ENCODE measurements at places on chromosomes 6 and 20.

DNA sequence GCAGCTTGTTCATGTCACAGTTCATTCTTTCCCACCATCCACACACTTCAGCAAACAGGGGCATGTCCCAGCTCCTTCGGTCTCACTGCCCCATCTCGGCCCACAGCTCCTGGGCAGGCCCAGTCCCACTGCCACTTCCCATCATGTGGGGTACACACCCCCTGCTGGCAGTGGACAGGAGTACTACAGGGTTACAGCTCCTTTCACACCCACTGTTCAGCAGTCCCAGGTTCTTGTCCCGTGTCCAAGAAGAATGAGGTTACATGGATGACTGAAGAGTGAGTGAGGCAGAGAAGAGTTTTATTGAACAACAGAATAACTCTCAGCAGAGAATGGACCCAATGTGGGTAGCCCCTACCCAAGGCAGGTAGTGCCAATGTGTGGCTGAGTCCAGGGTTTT lies 77.8 kb upstream of the SMLR1 start:
- no peak for DNase-seq

GRCh38 chr6:169979873-169980432 lies 228.5 kb downstream of the ERMARD start:
- DNase-seq = no peak

DNA sequence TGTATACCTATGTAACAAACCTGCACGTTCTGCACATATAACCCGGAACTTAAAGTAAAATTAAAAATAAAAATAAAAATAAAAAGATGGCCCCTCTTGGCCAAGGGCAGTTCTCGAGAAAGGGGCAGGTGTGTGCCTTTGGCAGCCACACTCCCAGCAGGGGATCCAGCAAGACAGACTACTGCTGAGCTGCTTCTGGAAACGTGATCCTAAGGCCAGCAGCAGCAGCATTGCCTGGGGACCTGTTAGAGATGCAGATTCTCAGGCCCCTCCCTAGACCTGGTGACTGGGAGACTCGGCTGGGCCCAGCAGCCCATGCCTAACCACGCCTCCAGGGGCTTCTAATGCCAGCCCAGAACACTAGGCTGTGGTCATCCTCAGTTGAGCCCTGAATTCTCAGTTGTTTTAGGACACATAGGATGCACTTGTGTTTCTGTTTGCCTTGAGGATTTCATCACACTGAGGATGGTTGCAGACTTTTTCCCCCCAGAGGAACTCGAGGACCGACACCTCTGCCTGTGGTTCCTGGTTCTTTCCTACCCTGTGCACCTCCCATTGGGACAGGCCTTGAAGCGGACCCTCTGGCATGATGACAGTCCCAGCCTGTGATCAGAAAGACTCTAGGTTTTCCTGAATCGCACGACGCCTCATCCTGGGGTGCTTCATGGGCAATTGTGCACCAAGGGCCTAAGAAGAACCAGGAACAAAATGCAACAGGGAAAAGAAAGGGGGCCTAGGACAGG lies 105.9 kb downstream of the TOX2 start:
- DNase-seq = no peak

DNA sequence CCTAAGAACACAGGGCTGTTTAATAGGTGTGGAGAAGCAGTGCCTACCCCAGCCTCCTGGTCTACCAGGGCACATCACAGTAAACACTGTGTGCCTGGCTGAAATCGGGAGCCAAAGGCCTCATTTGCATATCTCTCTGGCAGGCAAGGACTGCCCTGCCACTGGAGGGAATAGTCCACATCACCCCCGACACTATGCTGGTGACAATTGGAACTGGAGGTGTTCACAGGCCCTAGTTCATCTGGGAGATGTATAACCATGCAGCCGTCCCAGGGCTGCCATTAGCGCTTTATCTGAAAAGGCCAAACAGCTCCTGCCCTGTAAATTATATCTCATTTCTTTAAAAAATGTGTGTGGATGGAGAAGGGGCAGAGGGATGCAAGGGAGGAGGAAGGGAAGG lies 150.3 kb downstream of the LINC00237 start:
- DNase-seq = no peak

GRCh38 chr6:14286144-14286543 lies 168.6 kb downstream of the CD83 start:
- DNase-seq = no peak

GRCh38 chr6:131381052-131381708 lies 191.8 kb upstream of the ARG1 start:
- no peak for DNase-seq

GRCh38 chr6:35096129-35096862 lies 44.8 kb downstream of the TCP11 start:
- DNase-seq = no peak

DNA sequence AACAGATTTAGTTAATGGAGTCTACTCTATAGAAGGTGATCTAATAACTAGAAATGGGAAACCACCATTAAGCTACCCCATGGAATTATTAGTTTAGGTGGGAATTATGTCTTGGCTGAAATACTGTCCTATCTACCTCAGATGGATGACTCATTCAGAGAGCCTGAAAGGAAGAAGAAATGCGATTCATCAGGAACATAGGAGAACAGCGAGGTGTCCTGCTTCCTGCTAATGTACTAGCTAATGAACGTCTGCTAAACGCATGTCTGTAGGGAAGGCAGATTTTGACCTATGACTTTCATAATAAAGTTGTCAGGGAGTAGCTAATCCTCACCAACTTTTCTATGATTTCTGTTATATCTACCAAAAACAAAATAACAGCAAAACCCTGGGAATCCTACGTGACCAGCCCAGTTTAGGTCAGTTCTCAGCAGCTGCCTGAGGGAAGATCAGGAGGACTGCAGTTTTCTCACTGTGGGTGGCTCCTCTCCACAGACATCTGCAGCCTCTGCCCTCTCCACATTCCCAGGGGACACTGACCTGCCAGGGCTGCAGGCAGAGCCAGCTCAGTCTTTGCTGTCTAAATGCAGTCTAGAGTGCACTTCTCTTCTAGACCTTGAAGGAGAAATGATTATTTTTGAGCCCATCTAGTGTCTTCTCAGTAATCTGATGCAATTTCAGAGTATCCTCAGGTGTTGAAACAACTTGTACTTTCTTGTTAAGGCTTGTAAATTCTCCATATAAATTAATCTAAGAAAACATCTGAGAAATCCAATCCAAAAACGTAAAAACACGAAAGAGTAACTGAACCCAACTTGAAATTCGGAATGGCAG lies 18.1 kb upstream of the SFT2D1 start:
- DNase-seq = no peak

- no peak for DNase-seq
These were observed 194.2 kb downstream of the TBXT start for GRCh38 chr6:165973473-165973872.

DNA sequence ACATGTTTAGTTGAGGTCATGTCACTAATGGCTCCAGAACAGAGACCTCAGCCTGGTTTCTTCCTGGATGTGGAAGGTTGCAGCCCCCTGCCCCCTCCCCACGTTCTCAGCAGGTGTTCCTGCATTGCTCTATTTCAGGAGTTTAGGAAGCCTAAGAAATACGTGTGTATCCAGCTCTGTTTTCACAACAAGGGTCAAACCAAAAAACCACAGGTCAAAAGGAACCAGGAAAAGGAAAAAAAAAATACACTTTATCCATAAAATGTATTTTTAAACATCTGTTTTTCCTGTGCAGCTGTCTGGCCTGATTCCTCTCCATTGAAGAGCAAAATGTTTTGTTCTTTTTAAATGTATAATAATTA lies 107.9 kb upstream of the PLEKHG1 start:
- DNase-seq = no peak

GRCh38 chr6:134235937-134236751 lies 81.8 kb downstream of the SGK1 start:
- DNase-seq = no peak

Measured in NCI-H1417 treated with DMSO at 0.1 percent for 48 hours (cell line).